NCI-H187 (cell line): ENCODE measurements at places on chromosomes 3 and 15.

DNA sequence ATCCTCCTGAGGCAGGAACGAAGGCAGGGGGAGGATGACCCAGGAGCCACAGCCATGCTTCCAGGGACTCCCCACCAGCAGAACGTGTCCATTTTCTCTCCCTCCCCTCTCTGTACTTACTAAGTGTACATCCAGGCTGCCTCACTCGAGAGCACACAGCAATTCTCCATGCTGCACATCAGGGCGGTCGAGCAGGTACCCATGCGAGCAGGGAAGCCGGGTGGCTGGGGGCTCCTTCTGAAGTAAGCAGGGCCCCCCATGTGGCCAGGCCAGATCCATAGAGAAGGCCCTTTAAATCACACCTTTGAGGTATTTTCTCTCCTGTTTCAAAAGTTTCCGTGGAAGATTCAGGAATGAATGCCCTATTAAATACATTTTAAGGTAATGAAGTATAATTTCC lies 41.2 kb upstream of the SLC6A11 start:
- DNase-seq, result no peak

- no peak for DNase-seq
These were observed 698.1 kb downstream of the SI start for GRCh38 chr3:164380156-164380555.

- no peak for DNase-seq
These were observed 79.0 kb downstream of the NR2E3 start for GRCh38 chr15:71889385-71889784.

DNA sequence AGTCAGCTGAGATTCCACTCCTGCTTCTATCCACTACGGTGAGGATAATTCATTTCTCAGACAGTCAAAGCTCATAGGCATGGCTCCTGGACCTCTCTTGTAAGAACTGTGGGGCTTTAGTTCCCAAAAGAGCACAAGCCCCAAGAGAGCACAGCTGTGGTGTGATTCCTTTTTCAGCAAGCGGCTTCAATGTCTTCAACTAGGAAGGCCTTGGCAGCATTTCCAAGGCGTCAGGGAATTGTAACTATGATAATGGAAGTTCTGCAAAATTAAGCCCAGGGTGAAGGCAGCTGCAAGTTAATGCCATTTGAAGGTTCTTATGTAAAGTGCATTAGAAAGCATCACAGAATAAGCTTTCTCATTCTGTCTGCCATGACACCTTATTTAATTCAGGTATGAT lies 657.1 kb downstream of the GRM7 start:
- no peak for DNase-seq
